ENCODE measurements at places on chromosomes 1 and 21. TPM values are rescaled to one million over a fixed set of nuclear protein-coding genes. Genes with fewer than 3 reads are reported as not detected.

- DNase-seq, result no peak
- H3K4me3 ChIP-seq, result peak overlapping the region; percentile 71
- no peaks in the 10 kb centered on the region for H3K4me1 ChIP-seq
- no peaks in the 10 kb centered on the region for H3K27me3 ChIP-seq
Observed at GRCh38 chr21:15729346-15729673, 472 bp upstream of the USP25 start.

DNA sequence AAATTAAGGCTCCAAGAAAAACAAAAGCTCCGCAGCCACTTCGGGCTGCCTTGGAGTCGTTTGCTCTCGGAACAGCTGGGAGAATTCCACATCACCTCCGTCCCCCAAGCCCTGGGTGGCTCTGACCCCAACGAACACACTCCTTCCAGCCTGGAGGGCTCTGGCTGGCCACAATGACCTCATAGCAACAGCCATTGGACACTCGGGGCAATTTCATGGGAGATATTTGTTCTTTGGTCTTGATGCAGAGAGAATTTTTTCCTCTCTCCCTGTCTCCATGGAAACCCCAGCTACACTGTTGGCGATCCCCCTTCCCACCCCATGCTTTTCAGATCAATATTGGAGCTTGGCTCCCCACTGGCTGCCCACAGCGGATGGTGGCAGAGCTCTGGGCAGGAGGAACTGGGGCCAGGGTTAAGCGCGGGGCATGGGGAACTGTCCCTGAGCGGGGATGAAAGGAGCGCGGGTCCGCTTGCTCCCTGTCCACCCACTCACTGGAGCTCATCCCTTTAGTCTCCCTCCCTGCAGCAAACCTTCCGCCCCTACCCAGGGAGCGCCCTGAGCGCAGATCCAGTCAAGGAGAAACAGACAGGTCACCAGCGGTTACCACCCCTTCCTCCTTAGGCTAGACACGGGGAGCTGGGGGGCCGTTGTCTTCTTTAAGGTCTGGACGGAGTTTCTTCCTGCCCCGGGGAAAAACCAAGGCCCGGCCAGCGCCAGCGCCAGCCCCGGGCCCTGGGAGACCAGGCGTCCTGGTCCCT, 1.2 kb downstream of the WNT4 start:
- no peaks in the 10 kb centered on the region for H3K36me3 ChIP-seq
- H3K4me1 ChIP-seq, result peaks cover 5% of the 10 kb centered on the region
- no peak for DNase-seq
- H3K27me3 ChIP-seq, result no peaks in the 10 kb centered on the region
- H3K27ac ChIP-seq, result peak overlapping the region; percentile 76
- peak overlapping the region; percentile 48 for H3K4me3 ChIP-seq

GRCh38 chr1:166789286-166789685, 50.0 kb upstream of the POGK start:
- no peak overlapping the region for H3K27ac ChIP-seq
- DNase-seq, result no peak
- no peak overlapping the region for H3K4me3 ChIP-seq
- H3K36me3 ChIP-seq, result no peaks in the 10 kb centered on the region
- H3K27me3 ChIP-seq, result no peaks in the 10 kb centered on the region
- H3K4me1 ChIP-seq, result no peaks in the 10 kb centered on the region

- H3K4me1 ChIP-seq, result no peaks in the 10 kb centered on the region
- no peak overlapping the region for H3K27ac ChIP-seq
- peak; percentile 53 for DNase-seq
- H3K4me3 ChIP-seq, result no peak overlapping the region
Observed at GRCh38 chr1:47738560-47739182, 258.5 kb downstream of the TRABD2B start.

- no peaks in the 10 kb centered on the region for H3K27me3 ChIP-seq
- no peaks in the 10 kb centered on the region for H3K36me3 ChIP-seq
- no peaks in the 10 kb centered on the region for H3K4me1 ChIP-seq
- H3K27ac ChIP-seq, result no peak overlapping the region
Observed at GRCh38 chr1:167548059-167548932, 5.3 kb downstream of the CREG1 start.

DNA sequence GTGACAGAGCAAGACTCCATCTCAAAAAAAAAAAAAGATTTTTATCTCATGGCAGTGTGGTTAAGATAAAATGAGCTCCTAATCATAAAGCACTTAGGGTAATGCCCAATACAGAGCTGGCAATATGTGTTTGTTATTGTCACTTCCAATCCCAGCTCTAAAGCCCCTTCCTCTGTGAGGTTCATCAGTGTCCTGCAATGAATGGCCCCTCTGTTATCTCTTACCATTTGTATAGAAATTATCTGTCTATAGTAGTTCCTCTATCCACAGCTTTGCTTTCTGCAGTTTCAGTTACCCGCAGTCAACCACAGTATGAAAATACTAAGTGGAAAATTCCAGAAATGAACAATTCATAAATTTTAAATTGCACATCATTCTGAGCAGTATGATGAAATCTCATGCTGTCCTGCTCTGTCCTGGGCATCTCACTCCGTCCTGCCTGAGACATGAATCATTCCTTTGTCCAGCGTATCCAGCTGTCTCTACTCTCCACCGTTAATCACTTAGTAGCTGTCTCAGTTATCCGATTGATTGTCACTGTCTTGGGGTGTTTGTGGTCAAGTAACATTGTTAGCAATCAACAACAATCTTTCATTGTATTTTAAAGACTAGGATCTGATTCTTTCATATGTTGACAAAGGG, 50.2 kb upstream of the DNAH14 start:
- peaks cover 3% of the 10 kb centered on the region for H3K4me1 ChIP-seq
- no peaks in the 10 kb centered on the region for H3K27me3 ChIP-seq
- no peaks in the 10 kb centered on the region for H3K36me3 ChIP-seq

DNA sequence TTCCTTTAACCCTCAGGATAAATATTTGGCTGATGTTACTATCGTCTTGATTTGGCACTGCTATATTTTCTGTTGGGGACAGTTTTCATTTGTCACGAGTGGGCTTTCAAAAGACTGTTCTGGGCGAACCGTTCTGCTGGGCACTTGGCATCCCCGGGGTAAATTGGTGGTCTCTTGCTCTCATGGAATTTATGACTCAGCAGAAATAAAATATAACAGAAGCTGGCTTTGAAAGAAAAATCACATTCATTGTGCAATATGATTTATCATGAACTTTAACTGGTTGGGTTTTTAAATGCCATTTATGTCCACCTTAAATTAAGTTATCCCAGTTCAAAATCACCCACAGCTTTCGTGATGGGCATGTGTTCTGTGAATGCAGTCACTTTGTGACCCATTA, 147.3 kb downstream of the KAZN start:
- H3K27me3 ChIP-seq, result no peaks in the 10 kb centered on the region
- no peak for DNase-seq
- no peaks in the 10 kb centered on the region for H3K36me3 ChIP-seq
- H3K27ac ChIP-seq, result no peak overlapping the region

OPRD1 gene
- total RNA-seq, result 0.34 TPM

GRCh38 chr1:240499012-240499411, 112.9 kb downstream of the GREM2 start:
- no peaks in the 10 kb centered on the region for H3K36me3 ChIP-seq
- no peak overlapping the region for H3K27ac ChIP-seq
- H3K4me1 ChIP-seq, result no peaks in the 10 kb centered on the region

GNG12 gene
- total RNA-seq, result 61.5 TPM

RGSL1 gene
- 1.2 TPM for total RNA-seq

DNA sequence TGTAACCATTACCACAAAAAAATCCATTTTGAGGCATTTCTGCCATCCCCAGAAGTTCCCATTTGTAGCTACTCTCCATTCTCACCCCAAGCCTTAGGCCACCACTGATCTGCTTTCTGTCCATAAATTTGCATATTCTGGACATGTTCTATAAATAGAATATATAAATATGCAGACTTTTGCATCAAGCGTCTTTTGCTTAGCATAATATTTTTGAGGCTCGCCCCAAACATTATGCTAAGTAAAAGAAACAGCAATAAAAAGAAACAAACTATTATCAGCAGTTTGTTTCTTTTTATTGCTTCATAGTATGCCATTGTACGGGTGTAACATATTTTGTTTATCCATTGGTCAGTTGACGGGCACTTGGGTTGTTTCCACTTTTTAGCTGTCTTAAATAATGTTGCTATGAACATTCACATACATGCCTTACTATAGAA, 7.9 kb downstream of the TFAP2E start:
- H3K27me3 ChIP-seq, result no peaks in the 10 kb centered on the region
- no peak for DNase-seq
- no peaks in the 10 kb centered on the region for H3K4me1 ChIP-seq
- H3K27ac ChIP-seq, result no peak overlapping the region

- H3K4me3 ChIP-seq, result no peak overlapping the region
- H3K27me3 ChIP-seq, result no peaks in the 10 kb centered on the region
Observed at GRCh38 chr1:202565890-202566602, 144.2 kb downstream of the SYT2 start.

DNA sequence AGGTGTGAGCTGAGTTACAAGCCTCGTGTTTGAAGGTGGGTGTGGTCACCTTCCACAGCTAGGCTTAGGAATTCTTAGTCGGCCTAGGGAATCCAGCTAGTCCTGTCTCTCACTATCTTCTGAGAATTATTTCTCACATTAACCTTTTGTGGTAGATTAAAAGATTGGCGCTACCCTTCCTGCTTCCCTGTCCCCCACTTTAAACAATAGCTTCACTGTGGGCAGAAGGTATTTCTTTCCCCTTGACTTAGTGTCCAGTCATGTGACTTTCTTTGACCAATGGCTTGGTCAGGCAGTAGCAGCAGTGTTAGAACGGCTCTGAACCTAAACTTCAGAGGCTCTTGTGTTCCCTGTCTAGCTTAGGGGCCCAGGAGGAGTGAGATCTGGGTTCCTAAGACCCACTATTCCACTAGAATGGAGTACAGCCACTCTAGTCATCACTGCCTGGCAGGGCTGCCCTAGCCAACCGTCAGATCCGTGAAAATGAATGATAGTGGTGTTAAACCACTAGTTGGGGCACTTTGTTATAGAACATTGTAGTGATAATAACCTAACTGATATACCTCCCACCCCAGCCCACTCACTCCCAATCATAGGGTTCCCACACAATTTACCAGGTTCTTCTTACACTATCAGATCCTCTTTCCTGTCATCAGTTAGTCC, 13.9 kb upstream of the C1orf141 start:
- no peak overlapping the region for H3K27ac ChIP-seq
- no peaks in the 10 kb centered on the region for H3K36me3 ChIP-seq
- peaks cover 3% of the 10 kb centered on the region for H3K4me1 ChIP-seq
- no peak overlapping the region for H3K4me3 ChIP-seq
- no peak for DNase-seq
- no peaks in the 10 kb centered on the region for H3K27me3 ChIP-seq

PRAMEF11 gene
- not detected for total RNA-seq

- H3K4me3 ChIP-seq, result no peak overlapping the region
- no peaks in the 10 kb centered on the region for H3K4me1 ChIP-seq
- no peak for DNase-seq
- no peaks in the 10 kb centered on the region for H3K36me3 ChIP-seq
Observed at GRCh38 chr1:157834430-157834829, 7.2 kb downstream of the CD5L start.

DNA sequence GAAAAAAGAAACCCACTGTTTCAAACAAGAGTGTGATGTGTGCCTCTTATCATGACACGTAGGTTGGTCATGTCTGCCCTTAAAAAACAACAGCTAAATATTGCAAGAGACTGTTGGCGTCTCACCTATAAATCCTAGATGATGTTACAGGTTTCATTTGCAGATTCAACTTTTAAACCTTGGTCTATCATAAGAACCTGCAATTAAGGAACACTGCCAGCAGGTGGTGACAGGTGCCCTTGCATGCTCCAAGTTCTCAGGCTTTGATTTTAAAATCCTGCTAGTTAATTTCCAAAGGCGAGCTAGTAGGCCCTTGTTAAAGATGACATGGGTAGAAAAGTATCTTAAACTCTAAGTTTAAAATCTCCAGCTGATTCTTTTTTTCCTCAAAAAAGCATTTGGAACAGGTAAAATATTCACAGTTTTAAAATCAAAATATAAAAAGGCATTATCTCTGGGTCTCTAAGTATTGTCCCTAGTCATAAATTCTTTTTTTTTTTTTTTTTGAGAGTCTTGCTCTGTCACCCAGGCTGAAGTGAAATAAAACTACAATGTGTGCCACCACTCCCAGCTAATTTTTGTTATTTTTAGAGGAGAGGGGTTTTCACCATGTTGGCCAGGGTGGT, 39.1 kb downstream of the CLSTN1 start:
- no peaks in the 10 kb centered on the region for H3K4me1 ChIP-seq
- H3K36me3 ChIP-seq, result no peaks in the 10 kb centered on the region
- no peak overlapping the region for H3K27ac ChIP-seq
- H3K27me3 ChIP-seq, result no peaks in the 10 kb centered on the region
- DNase-seq, result peak; percentile 63

GRCh38 chr1:237197470-237198425, 155.8 kb downstream of the RYR2 start:
- no peaks in the 10 kb centered on the region for H3K36me3 ChIP-seq
- no peak for DNase-seq
- no peak overlapping the region for H3K4me3 ChIP-seq
- no peaks in the 10 kb centered on the region for H3K27me3 ChIP-seq
- H3K27ac ChIP-seq, result no peak overlapping the region

DNA sequence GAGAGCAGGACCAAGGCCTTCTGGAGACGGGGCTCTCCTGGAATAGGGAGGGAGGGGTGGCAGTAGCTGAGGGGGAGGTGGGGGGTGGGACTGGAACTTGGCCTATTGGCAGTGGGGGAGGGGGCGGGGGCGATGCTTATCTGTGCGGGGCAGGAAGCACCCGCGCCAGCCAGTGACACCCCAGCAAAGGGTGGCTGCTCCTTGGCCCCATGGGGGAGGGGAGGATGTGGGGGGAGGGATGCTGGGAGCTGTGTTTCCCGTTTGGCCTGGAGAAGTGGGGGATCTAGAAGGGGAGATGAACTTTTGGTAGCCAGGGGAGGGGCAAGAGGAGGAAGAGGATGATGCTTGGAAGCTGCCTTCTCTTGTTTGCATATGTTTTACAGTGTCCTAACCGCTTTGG, 11.0 kb downstream of the ZBTB7B start:
- no peak overlapping the region for H3K4me3 ChIP-seq
- H3K27me3 ChIP-seq, result no peaks in the 10 kb centered on the region
- H3K27ac ChIP-seq, result peak overlapping the region; percentile 30
- no peak for DNase-seq
- peaks cover 14% of the 10 kb centered on the region for H3K36me3 ChIP-seq

DNA sequence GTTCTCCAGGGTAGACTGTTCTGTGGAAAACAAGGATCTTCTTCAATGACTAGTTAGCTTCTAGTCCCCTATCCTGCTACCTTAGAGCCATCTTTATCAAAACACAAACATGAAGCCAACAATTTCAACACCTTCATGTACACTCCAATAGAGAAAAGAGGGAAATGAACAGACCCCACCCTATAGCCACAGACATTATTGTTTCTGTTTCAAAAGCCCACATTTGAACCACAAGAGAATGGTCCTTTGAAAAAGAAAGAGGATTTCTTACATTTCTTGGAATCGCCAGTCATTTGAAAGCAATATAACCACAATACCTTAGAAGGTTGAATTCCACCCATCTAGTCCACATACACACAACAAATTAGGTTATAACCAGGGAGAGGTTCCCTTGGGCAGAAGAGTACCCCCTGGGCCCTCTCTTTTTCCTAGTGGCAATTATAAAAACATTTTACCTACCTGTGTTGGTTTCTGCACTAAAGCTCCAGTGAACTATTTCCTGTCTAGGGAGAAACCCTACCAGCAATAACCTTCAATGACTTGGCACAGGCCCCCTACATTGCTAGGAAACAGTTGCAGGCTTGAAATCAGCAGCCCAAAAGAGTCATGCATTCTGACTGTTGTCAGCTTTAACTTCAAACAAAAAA, 2.7 kb upstream of the LPGAT1 start:
- H3K4me1 ChIP-seq, result no peaks in the 10 kb centered on the region
- no peaks in the 10 kb centered on the region for H3K27me3 ChIP-seq
- H3K4me3 ChIP-seq, result no peak overlapping the region
